NCI-H1436 treated with DMSO at 0.1 percent for 48 hours (cell line): ENCODE measurements at places on chromosomes 6 and 20.

GRCh38 chr20:58236612-58237317 lies 8.3 kb upstream of the ANKRD60 start:
- no peak for DNase-seq

GRCh38 chr6:118781897-118782296 lies 112.1 kb upstream of the ASF1A start:
- no peak for DNase-seq

- no peak for DNase-seq
These were observed 29.5 kb downstream of the ZBP1 start for GRCh38 chr20:57590485-57591288.

GRCh38 chr20:29873946-29874345 lies 1383.5 kb upstream of the DEFB115 start:
- DNase-seq, result no peak

- no peak for DNase-seq
These were observed 14.6 kb downstream of the GCLC start for GRCh38 chr6:53530346-53530745.

DNA sequence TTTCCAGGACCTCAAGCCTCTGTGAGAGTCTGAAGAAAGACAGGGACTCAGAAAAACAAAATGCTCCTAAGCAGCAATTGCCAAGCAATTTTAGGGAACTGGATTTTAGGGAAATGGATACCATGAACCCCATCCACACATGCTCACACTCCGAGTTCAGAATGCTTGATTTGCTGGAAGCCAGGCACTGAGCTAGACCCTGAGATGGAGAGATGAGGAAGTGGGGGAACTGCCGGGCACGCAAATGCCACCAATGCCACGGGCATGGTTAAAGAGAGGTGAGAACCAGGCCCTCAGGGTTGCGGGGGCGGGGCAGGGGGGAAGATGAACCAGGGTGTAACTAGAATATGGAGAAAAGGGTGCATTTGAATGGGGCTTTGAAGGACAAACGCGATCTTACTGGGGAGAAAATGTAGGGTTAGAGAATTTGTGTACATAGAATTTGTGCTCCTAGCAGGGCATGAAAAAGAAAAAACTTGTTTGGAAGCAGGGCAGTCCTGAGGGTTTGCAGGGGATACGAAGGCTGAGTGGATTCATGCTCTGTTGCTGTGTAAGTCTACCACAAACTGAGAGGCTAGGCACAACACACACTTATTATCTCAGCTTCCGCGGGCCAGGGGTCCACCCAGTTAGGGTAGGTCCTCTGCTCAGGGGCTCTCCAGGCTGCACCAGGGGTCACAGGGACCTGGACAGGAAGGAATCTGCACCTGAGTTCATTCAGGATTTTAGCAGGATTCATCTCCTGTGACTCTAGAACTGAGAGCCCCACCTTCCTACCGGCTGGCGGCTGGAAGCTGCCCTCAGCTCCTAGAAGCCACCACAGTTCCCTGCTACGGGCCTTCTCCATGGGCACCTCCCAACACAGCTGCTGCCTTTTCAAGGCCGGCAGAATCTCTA lies 108.0 kb downstream of the SNX5 start:
- no peak for DNase-seq

- DNase-seq, result no peak
These were observed 93.1 kb downstream of the PRND start for GRCh38 chr20:4814696-4815252.

DNA sequence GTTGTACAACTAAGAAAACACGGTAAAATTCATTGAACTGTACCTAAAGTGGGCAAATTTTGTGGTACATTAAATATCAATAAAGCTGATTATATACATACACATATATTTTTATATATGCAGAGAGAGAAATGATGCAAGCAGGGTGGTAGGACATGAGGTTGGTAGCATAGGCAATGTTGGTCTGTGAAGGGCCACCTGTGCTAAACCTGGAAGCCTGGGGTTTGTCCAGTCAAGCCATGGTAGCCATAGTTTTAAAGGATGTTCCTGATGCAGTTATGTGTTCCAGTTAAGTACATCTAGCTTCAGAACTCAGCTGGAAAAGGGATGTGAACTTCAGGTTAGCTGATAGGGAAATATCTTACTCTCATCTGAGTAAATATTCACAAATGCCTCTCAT lies 60.1 kb downstream of the TRIM38 start:
- no peak for DNase-seq

- DNase-seq, result no peak
These were observed 125.0 kb upstream of the JAG1 start for GRCh38 chr20:10798811-10799210.

DNA sequence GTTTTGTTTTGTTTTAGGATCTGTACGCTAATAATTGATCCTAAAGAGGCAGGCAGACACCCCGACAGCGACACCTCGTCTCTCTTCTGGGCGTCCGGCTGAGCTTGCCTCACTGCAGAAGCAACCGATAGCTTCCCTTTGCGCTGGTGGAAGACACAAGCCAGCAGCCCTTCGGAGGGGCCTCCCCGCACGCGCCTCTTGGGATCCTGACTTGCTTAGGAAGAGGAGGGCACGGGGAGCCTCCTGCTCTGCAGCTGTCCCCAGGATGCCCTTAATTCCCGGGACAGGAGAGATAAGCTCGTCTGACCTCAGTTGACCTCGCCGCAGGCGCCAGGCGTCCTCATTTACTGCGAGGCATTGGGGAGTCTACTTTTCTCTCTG lies 94.0 kb downstream of the CD83 start:
- DNase-seq, result no peak

GRCh38 chr6:75735491-75736186 lies 13.4 kb upstream of the MYO6 start:
- no peak for DNase-seq

- no peak for DNase-seq
These were observed 6.0 kb downstream of the BPIFB6 start for GRCh38 chr20:33037456-33037855.

DNA sequence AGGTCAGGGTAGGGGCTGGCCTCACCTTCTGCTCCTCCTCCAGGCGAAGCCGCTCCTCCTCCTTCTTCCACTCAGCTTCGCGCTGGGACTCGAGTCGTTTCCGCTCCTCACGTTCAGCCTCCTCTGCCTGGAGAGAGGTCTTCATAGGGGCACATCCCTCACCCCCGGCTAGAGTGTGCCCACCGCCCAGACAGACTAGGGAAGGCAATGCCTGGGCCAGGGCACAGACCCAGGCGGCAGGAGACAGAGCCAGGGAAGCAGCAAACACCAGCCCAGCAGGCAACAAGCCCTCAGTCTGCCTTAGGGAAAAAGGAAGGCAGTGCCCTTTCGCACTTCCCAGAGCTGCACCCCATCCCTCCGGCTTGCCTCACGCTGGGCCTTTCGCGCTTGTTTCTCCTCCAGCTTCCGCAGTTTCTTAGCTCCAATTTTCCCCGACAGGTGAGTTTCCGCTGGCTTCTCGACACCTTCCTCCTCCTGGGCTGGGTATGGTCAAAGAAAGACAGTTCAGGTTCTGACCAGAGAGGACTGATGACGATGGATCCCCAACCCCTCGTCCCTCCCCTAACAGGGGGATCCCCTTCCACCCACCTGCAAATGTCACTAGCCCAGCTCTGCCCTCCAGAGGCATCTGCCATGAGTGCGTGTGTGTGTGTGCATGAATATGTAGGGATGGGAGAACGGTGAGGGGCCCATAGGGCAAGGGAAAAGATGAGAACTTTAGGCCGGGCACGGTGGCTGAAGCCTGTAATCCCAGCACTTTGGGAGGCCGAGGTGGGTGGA lies 4.3 kb downstream of the DDRGK1 start:
- no peak for DNase-seq

DNA sequence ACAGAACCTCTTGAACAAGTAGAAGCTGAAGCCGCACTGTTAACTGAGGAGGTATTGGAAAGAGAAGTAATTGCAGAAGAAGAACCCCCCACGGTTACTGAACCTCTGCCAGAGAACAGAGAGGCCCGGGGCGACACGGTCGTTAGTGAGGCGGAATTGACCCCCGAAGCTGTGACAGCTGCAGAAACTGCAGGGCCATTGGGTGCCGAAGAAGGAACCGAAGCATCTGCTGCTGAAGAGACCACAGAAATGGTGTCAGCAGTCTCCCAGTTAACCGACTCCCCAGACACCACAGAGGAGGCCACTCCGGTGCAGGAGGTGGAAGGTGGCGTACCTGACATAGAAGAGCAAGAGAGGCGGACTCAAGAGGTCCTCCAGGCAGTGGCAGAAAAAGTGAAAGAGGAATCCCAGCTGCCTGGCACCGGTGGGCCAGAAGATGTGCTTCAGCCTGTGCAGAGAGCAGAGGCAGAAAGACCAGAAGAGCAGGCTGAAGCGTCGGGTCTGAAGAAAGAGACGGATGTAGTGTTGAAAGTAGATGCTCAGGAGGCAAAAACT lies 40.1 kb downstream of the ZBTB2 start:
- no peak for DNase-seq

DNA sequence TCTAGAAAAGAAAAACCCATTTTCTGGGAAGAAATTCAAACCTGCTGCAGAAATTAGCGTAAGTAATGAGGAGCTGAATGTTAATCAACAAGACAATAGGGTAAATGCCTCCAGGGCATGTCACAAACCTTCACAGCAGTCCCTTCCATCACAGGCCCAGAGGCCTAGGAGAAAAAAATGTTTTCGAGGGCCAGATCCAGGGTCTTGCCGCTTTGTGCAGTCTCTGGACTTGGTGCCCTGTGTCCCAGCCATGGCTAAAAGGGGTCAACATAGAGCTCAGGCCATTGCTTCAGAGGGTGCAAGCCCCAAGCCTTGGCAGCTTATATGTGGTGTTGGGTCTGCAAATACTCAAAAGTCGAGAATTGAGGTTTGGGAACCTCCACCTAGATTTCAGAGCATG lies 99.8 kb downstream of the STXBP5 start:
- DNase-seq, result no peak

GRCh38 chr6:131199568-131200272 lies 64.5 kb downstream of the AKAP7 start:
- no peak for DNase-seq

- DNase-seq, result no peak
These were observed 2641.1 kb upstream of the DEFB115 start for GRCh38 chr20:28616354-28616753.

- no peak for DNase-seq
These were observed 1.1 kb downstream of the OCSTAMP start for GRCh38 chr20:46549188-46549972.

DNA sequence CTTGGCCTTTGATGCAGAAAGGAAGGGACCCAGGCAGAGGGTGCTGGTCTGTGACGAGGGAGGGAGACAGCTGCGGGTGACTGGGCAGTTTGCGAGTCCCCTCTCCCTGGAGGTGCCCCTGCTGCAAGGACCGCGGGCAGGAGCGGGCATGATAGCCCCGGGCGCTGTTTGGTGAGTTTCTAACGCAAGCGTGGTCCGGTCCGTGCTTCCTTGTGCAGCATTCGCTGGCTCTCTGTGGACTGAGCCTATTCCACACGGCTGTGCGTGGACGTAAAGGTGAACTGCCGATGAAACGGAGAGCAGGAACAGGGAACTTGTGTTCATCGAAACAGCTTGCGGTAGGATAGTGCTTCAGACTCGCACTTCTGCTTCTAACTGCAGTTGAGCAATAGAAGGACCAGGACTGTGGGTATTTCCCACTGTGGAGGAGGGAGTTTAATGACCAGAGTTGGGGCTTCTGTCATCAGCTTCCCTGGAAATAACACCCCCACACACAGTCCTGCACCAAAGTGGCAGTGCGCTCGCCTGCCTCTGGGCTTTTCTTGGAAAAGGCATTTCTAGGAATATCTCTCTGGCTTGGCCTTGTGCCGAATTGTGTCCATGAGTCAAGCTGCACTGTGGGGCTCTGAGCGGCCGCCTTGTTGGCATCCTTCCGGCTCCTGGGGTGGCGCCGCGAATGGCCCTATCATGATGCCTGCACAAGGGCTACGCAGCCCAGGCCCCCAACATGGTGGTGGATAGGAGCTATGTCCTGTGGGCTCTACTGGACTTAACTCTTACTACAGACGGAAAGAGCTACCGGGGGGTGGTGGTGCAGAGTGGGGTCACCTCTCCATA lies 48.9 kb downstream of the DUSP22 start:
- no peak for DNase-seq

- DNase-seq, result no peak
These were observed 45.1 kb downstream of the RAMACL start for GRCh38 chr6:166541366-166541765.

DNA sequence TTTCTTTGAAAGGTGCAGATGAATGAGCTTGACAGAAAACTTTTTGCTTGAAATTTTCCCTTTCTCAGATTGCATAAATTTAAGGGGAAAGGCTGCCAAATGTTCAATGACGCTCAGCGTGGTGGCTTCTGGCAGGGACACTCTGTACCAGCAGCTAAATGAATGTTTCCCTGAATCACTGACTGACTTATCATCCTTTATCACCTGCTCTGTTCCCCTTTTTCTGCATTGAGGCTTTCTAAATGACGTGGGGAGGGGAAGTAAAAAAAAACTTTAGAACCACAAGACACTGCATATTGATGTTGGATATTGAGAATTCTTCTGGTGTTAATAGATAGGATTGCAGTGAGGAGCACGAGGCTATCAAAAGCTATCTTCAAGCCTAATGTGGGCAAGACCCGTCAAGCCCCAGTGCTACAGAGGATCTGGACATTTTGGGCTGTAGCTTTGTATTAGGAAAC lies 46.9 kb upstream of the ENPP5 start:
- DNase-seq, result no peak

- no peak for DNase-seq
These were observed 58.9 kb upstream of the KLHL31 start for GRCh38 chr6:53724501-53724900.

DNA sequence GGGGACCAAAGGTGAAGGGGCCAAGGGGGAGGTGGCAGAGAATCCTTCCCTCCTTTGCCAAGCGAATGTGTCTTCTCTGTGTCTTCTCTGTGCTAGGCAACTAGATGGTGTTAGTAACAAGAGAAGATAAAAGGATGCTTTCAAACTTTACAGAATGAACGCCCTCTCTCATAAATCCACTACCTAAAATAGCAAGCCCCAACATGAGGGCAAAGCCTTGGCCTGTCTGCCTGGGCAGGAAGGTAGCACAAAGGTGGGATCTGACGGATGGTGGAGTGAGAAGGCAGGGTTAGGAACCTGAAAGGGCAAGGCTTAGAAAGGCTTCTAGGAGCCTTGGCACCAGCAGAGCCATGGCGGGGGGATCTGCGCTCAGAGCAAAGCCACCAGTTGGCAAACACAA lies 13.6 kb upstream of the TGM3 start:
- no peak for DNase-seq

DNA sequence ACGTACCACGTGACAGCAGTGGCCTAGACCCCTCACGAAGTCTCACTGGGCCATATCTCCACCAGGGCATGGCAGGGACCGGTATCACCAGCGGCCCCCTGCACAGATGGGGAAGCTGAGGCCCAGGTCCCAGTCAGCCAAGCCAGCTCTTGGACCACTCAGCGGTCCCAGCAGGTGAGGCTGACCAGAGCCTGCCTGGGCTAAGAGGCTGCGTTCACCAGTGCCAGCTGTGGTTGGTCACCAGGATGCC lies 2.6 kb upstream of the MRGBP start:
- DNase-seq, result no peak
